A673 (cell line): ENCODE measurements at places on chromosomes 1 and 21. TPM values are rescaled to one million over a fixed set of nuclear protein-coding genes. Genes with fewer than 3 reads are reported as not detected.

KCNQ4 gene
- total RNA-seq = 0.62 and 1.4 TPM in 2 replicates

DNA sequence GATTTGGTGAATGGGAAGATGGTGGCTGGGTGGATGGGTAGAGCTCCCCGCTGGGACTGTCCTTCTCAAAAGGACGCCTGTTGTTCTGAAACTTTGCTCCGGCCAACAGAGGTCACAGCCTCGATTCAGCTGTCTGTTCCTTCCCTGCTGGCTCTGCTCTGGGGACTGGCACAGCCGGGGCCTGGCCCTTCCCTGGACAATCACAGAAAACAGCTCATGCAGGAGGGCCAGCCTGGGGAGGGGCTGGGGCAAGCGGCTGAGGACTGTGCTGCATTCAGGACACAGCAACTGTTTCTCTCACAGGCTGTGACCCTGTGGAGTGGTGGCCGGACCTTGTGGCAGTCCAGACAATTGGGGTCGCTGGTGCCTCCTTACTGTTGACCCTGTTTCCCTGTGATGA, 110.7 kb upstream of the TMEM51 start:
- H3K4me3 ChIP-seq = no peak overlapping the region
- H3K27ac ChIP-seq = no peak overlapping the region
- no peaks in the 10 kb centered on the region for H3K4me1 ChIP-seq
- no peaks in the 10 kb centered on the region for H3K27me3 ChIP-seq

DNA sequence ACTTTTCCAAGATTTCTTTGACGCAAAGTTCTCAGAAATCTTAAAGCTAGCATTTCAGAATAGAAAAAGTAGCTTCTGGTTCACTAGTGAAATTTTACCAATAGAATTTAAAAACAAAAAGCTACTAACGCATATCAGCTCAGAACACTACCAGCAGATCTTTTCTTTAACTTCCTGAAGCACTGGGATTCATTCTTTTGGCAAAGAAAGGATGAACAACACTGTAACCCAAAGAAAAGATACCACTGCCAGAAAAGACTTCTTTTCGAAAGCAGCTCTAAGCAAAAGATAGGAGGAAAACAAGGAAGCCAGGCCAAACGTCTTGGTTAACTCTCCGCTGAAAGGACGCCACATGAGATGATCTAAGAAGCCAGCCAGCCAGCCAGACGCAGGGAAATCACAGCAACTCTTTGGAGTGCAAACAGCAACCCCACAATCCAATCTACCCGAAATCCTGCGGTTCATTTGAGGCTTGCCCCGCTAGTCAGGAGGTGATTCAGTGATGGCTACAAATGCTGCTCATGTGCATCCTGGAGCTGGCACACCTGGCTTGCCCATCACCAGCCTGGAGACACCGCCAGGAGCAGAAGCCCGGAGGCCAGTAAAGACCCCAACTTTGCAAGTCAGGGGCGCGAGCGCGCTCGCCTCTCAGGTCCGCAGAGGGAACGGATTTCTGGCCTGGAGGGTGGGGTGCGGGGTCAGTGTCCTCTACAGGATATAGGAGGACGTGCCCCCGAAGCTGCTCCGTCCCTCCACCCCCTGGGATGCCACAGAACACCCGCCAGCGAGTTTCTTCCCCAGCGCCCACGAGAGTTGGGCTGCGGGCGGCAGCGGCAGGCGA, 812 bp downstream of the NBPF1 start:
- H3K27me3 ChIP-seq = no peaks in the 10 kb centered on the region
- peaks cover 17% of the 10 kb centered on the region for H3K4me1 ChIP-seq
- peak overlapping the region; percentile 73 for H3K27ac ChIP-seq
- peaks cover 11% of the 10 kb centered on the region for H3K36me3 ChIP-seq
- peak; percentile 86 for DNase-seq

GRCh38 chr1:211859405-211859804, 28.8 kb upstream of the LPGAT1 start:
- no peak overlapping the region for H3K4me3 ChIP-seq
- no peaks in the 10 kb centered on the region for H3K27me3 ChIP-seq
- DNase-seq = no peak
- H3K27ac ChIP-seq = no peak overlapping the region

DNA sequence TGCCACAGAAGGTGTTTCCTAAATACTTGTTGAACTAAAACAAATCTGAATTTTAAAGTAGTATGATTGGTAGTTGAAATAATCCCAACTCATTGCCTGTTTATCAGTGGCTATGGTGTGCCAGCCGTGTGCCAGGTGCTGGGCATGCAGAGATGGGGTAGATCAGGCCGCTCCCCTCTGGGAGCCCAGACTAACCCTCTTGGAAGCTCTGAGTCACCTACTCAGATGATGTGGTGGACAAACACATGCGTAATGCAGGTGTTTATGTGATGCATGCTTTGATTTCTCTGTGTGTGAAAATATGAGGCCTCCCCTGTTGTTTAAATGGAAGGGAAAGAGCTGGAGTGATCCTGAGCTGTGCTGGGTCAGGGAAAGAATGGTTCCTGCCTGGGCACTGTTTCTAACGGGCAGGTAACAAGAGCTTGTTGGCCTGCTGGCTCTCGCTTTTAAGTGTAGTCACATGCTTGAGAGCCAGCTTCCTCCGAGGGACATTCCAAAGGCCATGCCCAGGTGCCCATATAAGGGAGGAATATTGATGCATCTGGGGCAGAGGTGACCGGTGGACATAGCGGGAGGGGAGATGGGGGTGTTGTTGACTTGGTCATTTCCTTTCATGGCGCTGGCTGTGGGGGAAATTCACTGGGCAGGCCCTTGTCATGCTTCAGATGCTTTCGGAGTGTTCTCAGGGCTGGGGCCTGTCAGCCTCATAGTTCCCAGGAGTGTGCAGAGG, 10.2 kb downstream of the MFN2 start:
- no peak for DNase-seq
- H3K4me3 ChIP-seq = no peak overlapping the region
- H3K36me3 ChIP-seq = peaks cover 57% of the 10 kb centered on the region
- no peaks in the 10 kb centered on the region for H3K27me3 ChIP-seq
- H3K4me1 ChIP-seq = peaks cover 15% of the 10 kb centered on the region

DNA sequence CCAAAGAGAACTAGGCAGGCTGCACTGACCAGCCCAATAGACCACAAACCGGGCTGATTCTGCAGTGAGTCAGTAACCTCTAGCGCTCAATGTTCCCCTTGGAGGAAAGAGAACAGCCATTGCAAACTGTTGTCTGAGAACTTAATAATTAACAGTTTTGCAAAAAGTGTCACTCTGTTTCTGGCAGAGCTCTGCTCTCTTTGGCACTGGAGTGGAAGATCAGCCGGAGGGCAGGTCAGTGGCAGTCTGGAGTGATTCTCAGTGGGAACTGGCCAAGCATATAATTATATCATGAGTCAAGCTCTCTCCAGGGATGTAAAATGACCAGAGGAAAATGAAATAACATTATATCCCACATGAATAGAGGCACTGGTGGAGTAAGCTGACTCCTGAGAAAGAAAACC, 238.3 kb downstream of the HLX start:
- H3K36me3 ChIP-seq = no peaks in the 10 kb centered on the region
- no peaks in the 10 kb centered on the region for H3K27me3 ChIP-seq
- no peak overlapping the region for H3K27ac ChIP-seq
- H3K4me1 ChIP-seq = no peaks in the 10 kb centered on the region
- no peak for DNase-seq
- H3K4me3 ChIP-seq = no peak overlapping the region

GRCh38 chr1:52601991-52602855, at the start of gene GPX7:
Gene GPX7, plus strand, starts transcription at chr1:52602371. Its CDS starts 39 bp downstream, at chr1:52602410.
- H3K4me3 ChIP-seq = peak within 1 kb of the TSS; percentile 61
- H3K36me3 ChIP-seq = no peaks in the 10 kb centered on the region
- H3K4me1 ChIP-seq = peaks cover 13% of the 10 kb centered on the region
- DNase-seq = peak; percentile 58
- H3K27ac ChIP-seq = peak within 1 kb of the TSS; percentile 71

DNA sequence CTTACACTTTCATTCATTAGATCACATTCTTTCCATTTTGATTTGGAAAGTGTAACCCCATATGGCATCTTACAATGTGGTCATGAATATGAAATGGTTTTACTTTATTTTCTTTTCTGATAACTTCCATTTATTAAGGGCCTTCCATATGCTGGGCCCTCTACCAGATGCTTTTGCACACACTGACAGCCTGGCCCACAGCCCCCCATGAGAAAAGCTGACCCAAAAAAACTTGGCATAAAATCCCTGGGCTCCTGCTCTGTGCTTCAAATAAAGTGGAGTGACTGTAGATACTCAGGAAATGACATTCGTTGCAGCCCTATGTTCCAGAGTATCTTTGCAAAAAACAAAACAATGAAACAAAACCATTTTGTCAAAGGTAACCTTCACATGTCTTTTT, 48.8 kb downstream of the PRDX6 start:
- no peak overlapping the region for H3K27ac ChIP-seq
- no peak overlapping the region for H3K4me3 ChIP-seq
- no peaks in the 10 kb centered on the region for H3K4me1 ChIP-seq
- H3K27me3 ChIP-seq = no peaks in the 10 kb centered on the region
